HT1080 (cell line): ENCODE measurements at places on chromosomes 3 and 15. TPM values are rescaled to one million over a fixed set of nuclear protein-coding genes. Genes with fewer than 3 reads are reported as not detected.

The TMEM266 gene
- total RNA-seq = 0.08 and 0.17 TPM in 2 replicates

The TMEM207 gene
- total RNA-seq = not detected in 2 replicates

The KBTBD13 gene
- not detected in 2 replicates for total RNA-seq

The RGMA gene
- total RNA-seq = not detected in 2 replicates
